MCF 10A (cell line): ENCODE measurements at places on chromosomes 3 and 15. TPM values are rescaled to one million over a fixed set of nuclear protein-coding genes. Genes with fewer than 3 reads are reported as not detected.

PPARG gene
- 7.1 and 12.4 TPM in 2 replicates for total RNA-seq

ZNF385D gene
- total RNA-seq: 1.5 and 1.8 TPM in 2 replicates

CRABP1 gene
- not detected in 2 replicates for total RNA-seq

SEMA5B gene
- not detected in 2 replicates for total RNA-seq

TGM4 gene
- 1.1 and 2.5 TPM in 2 replicates for total RNA-seq

MESP2 gene
- total RNA-seq: not detected in 2 replicates

GRCh38 chr3:48561045-48561736 lies 2.4 kb downstream of the UCN2 start:
- H3K27ac ChIP-seq: no peak overlapping the region
- peak; percentile 27 for DNase-seq
- H3K27me3 ChIP-seq: no peaks in the 10 kb centered on the region
- H3K36me3 ChIP-seq: peaks cover 6% of the 10 kb centered on the region

DNA sequence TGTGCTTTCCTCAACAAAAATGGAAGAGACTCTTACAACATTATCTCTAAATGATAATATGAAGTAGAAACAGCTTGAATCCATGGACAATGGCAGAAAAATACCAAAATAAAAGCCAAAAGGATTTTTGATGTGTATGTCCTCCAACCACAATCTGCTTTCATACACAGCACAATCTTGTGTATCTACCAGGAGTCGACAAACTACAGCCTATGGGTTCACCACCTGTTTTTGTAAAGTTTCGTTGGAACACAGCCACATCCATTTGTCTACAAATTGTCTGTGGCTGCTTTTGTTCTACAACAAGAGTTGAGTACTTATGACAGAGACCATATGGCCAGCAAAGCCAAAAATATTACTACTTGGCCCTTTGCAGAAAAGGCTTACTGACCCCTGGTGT lies 88.7 kb upstream of the UBE2E2 start:
- H3K36me3 ChIP-seq: no peaks in the 10 kb centered on the region
- peaks cover 11% of the 10 kb centered on the region for H3K27me3 ChIP-seq
- peak overlapping the region; percentile 88 for H3K27ac ChIP-seq
- DNase-seq: no peak

GRCh38 chr3:15265655-15266509 lies 59.8 kb downstream of the CAPN7 start:
- no peaks in the 10 kb centered on the region for H3K27me3 ChIP-seq
- H3K27ac ChIP-seq: no peak overlapping the region
- H3K4me1 ChIP-seq: peaks cover 23% of the 10 kb centered on the region
- peaks cover 4% of the 10 kb centered on the region for H3K36me3 ChIP-seq
- no peak for DNase-seq

GRCh38 chr3:40018369-40018768 lies 209.0 kb downstream of the MYRIP start:
- H3K4me3 ChIP-seq: no peak overlapping the region
- H3K27ac ChIP-seq: no peak overlapping the region
- H3K27me3 ChIP-seq: no peaks in the 10 kb centered on the region
- no peaks in the 10 kb centered on the region for H3K4me1 ChIP-seq
- no peaks in the 10 kb centered on the region for H3K36me3 ChIP-seq

GRCh38 chr3:175605851-175606250 lies 746.7 kb downstream of the NAALADL2 start:
- no peak overlapping the region for H3K4me3 ChIP-seq
- DNase-seq: no peak
- no peaks in the 10 kb centered on the region for H3K36me3 ChIP-seq
- H3K4me1 ChIP-seq: no peaks in the 10 kb centered on the region

DNA sequence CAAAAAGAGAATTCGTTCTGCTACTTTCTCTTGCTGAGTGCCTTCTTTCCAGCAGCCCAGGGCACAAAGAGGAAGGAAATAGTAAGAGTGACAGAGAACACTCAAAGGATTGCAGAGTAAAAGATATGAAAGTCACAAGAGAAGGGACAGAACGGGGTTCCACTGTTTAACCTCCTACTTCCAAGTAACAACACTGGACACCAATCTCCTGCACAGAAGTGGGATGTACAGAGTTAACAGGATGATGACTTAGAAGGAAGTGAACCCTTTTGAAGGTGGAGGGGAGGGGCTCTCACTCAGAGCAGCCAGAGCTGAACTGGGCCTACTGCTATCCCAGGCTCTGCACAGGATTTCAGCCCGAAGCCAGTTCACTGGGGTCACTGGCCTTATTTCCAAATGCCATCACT lies 130.1 kb upstream of the PRICKLE2 start:
- no peak overlapping the region for H3K4me3 ChIP-seq
- no peaks in the 10 kb centered on the region for H3K36me3 ChIP-seq
- H3K27me3 ChIP-seq: no peaks in the 10 kb centered on the region
- H3K4me1 ChIP-seq: peaks cover 41% of the 10 kb centered on the region
- H3K27ac ChIP-seq: no peak overlapping the region

DNA sequence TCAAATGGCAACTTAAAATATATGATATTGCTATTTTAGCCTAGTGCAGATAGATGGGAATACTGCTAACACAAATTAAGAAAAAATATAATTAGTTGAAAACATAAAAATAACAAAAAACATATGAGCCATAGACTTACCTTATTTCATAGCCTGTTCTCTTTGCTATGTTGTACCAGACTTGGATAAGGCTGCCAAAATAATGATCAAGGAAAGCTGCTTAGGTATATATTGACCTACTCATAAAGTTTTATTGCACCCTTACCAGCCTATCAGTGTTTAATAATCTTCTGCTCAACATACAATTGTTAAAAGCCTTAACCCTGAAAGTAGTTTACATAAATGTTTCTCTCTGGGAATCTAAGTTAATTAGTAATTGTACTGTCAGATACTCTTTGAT lies at the start of gene SI:
Gene SI (minus strand): TSS at position 204 of the 400 bp plus-strand sequence. CDS start 2,484 bp downstream, outside the sequence.
- no peak within 1 kb of the TSS for H3K27ac ChIP-seq
- H3K4me3 ChIP-seq: no peak within 1 kb of the TSS
- DNase-seq: no peak
- no peaks in the 10 kb centered on the region for H3K36me3 ChIP-seq
- peaks cover 70% of the 10 kb centered on the region for H3K27me3 ChIP-seq

DNA sequence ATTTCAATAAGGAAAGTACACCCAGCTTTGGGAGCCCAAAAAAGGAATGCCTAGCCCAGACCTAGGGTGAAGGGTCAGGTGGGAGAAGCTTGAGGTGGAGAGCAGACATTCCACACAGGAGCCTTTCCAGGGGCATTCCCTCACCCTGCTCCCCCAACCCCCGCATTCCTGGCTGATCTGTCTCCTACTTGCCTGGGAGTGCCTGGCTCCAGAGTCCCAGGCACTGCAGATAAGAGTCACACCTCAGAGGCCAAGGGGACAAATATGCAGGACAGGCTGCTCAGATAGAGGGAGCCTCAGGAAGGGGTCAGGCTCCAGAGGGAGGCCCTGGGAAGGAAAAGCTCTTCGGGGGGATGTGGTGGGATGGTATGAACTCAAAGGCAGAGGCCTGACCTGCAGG lies 20.8 kb upstream of the HCN4 start:
- no peak overlapping the region for H3K4me3 ChIP-seq
- H3K36me3 ChIP-seq: peaks cover 6% of the 10 kb centered on the region
- H3K27ac ChIP-seq: no peak overlapping the region

DNA sequence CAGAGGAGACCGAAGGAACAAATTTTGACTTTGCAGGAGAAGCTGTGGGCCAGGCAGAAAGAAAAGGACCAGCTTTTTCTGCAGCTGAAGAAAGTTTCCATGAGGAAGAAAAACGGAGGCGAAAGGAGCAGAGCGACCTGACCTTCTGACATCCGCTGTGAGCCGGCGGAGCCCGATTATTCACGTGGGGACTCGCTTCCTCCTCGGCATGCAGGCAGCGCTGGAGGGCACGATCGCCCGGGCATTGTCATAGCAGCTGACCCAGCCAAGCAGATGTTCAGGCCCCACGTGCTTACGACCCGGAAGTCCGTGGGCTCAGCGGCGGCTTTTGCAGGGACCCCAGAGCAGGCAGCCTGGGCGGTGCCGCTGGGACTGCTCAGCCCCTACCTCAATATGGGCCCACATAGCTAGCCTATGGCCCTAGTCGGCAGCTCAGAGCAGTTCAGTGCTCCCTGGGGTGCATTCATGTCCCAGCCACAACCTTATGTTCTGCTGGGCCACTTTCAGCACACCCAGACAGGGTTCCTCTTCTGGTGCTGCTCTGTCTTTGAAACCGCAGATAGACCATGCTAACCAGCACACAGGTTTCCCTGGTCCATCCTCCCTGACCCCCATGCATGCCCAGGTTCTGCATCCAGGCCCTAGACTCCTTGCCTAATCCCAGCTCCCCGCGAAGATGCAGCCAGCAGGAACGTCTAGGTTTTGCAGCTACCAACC lies 10.5 kb upstream of the EIF4A2 start:
- H3K4me1 ChIP-seq: no peaks in the 10 kb centered on the region
- H3K27ac ChIP-seq: no peak overlapping the region
- no peak overlapping the region for H3K4me3 ChIP-seq
- H3K27me3 ChIP-seq: no peaks in the 10 kb centered on the region
- H3K36me3 ChIP-seq: no peaks in the 10 kb centered on the region

GRCh38 chr3:161475905-161476304 lies 20.7 kb upstream of the OTOL1 start:
- no peak overlapping the region for H3K4me3 ChIP-seq
- DNase-seq: peak; percentile 30
- H3K27me3 ChIP-seq: no peaks in the 10 kb centered on the region
- H3K36me3 ChIP-seq: no peaks in the 10 kb centered on the region

- no peaks in the 10 kb centered on the region for H3K4me1 ChIP-seq
- DNase-seq: no peak
- H3K27me3 ChIP-seq: no peaks in the 10 kb centered on the region
- H3K27ac ChIP-seq: no peak overlapping the region
- H3K4me3 ChIP-seq: no peak overlapping the region
These were observed 603.6 kb upstream of the TGFBR2 start for GRCh38 chr3:30002797-30003196.

DNA sequence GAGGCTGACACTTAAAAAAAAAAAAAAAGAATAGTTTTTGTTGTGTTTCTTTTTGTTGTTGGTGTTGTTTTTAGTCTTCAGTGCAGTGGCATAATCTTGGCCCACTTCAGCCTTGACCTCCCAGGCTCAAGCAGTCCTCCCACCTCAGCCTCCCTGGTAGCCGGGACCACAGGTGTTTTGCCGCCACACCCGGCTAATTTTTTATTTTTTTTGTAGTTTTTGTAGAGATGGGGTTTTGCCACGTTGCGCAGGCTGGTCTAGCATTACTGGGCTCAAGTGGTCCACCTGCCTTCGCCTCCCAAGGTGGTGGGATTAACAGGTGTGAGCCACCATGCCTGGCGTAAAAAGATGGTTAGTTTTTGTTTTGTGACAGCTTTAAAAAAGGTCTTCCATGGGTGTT lies 30.1 kb downstream of the IGF1R start:
- no peak for DNase-seq
- H3K27ac ChIP-seq: no peak overlapping the region
- H3K27me3 ChIP-seq: no peaks in the 10 kb centered on the region

DNA sequence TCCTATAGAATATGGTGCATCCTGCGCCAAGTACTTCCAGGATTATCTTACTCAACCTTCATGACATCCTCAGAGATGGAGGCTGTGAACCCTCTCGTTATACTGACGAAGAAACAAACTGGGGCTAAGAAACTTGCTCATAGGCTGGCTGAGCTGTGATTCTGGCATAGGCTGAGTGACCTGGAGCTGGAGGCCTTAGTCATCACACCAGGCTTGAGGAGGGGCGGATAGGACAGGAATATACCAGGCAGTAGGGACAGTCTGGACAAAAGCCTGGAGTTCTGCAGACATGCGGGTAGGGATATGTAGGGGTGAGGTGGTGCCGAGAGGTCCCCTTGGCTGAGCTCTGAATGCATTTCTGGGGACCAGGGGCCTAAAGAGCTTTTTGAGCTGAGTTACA lies 18.1 kb downstream of the HEMK1 start:
- peaks cover 18% of the 10 kb centered on the region for H3K4me1 ChIP-seq
- no peak overlapping the region for H3K4me3 ChIP-seq

DNA sequence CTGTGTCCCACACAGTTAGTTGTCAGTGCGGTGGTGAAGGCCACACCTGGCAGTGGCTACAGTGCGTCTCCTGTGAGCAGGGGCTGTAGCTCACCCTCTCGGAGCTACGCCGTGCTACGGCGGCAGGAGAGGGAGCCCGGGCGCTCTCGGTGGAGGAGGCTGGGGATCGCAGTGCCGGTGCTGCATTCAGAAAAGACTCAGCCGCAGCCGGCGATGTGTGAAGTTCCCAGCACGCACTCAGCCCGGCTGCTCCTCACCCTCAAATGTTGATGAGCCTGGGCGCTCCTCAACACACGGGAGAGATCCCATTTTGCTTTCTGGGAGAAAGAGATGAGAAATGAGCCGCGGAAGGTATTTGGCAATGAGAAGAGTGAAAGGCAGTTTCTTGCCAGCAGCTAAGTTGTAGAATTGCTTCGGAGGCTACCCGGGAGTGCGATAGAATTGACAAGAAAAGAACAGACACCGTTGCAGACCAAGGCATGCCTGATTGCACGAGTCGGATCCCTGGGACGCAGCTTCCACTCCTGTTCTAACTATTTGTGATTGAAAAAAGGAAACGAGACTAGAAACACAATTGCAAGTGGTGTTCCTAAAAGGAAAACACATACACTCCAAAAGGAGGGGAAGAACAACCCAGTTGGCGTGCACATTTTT lies at the start of gene UNC13C:
Gene UNC13C (plus strand): TSS at position 189 of the 654 bp plus-strand sequence. CDS start 34,463 bp downstream, outside the sequence.
- H3K4me3 ChIP-seq: peak within 1 kb of the TSS; percentile 28
- no peaks in the 10 kb centered on the region for H3K4me1 ChIP-seq
- H3K36me3 ChIP-seq: no peaks in the 10 kb centered on the region
- no peak within 1 kb of the TSS for H3K27ac ChIP-seq
- peaks cover 81% of the 10 kb centered on the region for H3K27me3 ChIP-seq
- DNase-seq: no peak

GRCh38 chr3:10926811-10927521 lies 65.6 kb upstream of the SLC6A1 start:
- no peaks in the 10 kb centered on the region for H3K36me3 ChIP-seq
- no peak overlapping the region for H3K4me3 ChIP-seq
- DNase-seq: peak; percentile 29
- peaks cover 10% of the 10 kb centered on the region for H3K4me1 ChIP-seq
- no peaks in the 10 kb centered on the region for H3K27me3 ChIP-seq

DNA sequence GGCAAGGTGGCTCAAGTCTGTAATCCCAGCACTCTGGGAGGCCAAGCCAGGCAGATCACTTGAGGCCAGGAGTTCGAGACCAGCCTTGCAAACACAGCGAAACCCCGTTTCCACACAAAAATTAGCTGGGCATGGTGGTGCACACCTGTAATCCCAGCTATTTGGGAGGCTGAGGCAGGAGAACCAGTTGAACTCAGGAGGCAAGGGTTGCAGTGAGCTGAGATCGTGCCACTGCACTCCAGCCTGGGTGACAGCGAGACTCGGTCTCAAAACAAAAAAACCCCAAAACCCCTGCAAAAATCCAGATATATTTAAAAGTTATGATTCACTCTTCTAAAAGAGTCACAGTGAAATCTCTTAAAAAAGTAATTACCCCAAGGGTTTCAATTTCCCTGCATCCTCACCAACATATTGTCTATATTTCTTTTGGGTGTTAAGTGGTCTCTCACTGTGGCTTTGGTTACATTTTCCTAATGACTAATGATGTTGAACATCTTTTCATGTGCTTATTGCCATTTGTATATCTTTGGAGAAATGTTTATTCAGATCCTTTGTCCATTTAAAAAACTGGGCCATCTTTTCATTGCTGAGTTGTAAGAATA lies 73.2 kb upstream of the UBP1 start:
- DNase-seq: no peak
- H3K36me3 ChIP-seq: peaks cover 45% of the 10 kb centered on the region
- H3K4me1 ChIP-seq: no peaks in the 10 kb centered on the region
- no peaks in the 10 kb centered on the region for H3K27me3 ChIP-seq

GRCh38 chr15:97316362-97316761 lies 644.1 kb upstream of the ARRDC4 start:
- no peak overlapping the region for H3K27ac ChIP-seq
- H3K4me3 ChIP-seq: no peak overlapping the region
- H3K36me3 ChIP-seq: no peaks in the 10 kb centered on the region
- no peaks in the 10 kb centered on the region for H3K4me1 ChIP-seq
- peaks cover 5% of the 10 kb centered on the region for H3K27me3 ChIP-seq
- peak; percentile 13 for DNase-seq
